ENCODE measurements at places on chromosomes 1 and 21.
A peak's percentile ranks its signal among the peaks of the same experiment; 100 is the strongest.

GRCh38 chr1:87305151-87305550 lies 23.5 kb upstream of the LMO4 start:
- no peak for DNase-seq

DNA sequence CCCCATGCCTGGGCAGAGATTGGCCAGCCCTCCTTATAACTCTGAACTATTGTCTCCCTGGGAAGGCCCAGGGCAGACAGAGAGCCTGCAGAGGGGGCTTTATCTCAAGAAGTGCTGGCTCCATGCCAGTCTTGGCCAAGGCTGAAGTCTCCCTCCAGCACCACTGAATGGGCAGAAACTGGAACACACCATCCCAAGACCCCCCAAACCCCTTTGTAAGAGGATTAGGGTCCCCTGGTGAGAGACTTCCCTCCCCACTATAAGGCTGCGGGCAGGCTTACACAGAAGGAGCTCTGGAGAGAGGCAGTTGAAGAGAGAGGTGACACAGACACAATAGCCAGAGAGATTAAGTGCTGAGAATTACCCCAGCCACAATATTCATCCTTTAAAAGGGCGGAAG lies 97.2 kb downstream of the NAV1 start:
- DNase-seq = no peak

DNA sequence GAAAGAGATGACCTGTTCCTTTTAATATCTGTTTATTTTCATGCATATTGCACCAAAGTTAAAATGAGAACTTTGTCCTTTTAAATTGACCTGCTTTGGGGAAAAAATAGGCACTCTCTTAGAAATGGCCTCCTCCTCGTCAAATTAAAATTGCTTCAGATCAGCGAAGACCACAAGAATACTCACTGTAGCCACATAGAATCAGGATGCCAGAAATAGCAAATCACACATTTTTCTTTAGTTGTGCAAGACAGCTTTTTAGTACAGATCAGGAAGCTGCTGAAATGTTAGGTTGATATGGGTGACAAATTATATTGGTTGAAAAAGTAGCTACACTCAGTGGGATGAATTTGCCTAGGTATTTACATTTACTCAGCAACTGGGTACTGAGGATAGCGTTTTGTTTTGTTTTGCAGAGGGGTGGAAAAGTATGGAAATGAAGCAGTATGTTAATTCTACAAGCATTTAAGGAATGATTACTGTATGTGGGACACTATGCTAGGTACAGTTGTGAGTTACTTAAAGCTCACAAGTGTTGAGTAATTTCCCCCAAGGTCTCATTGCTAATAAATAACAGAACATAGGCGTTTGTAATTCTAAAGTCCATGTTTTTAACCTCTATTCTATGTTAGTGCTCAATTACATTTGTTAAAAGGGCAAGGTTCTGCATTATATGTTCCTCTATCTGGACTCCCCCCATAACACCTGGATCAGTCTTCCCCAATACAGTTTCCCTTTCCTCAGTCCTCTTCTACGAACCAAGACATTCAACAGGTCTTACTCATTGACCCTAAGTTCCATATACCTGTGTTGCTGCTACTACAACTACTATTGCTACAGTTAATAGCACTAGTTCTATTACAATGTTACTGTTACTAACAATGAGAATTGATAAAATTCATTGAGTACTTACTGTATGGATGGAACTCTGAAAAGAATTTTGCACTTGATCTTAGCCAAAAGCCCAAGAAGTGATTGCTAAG lies 99.4 kb upstream of the S1PR1 start:
- DNase-seq = no peak

DNA sequence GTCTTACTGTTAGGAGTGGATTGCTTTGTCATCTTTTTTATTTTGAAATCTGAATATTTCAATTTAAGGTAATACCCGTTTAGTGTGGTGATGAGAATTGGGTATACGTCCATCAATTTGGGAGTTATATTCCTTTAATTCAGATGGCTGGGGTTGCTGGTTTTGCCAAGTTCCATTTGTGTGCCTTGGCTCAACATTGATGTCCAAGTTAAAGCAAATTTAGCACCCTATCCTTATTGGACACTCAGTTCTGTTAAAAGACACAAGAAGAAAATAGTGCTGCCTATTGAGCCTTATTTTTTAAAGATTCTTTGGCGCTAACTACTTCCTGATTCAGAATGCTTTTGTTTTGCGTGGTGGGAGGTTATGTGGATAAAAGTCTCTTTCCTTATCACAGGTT lies 40.6 kb downstream of the CAMTA1 start:
- DNase-seq = no peak

DNA sequence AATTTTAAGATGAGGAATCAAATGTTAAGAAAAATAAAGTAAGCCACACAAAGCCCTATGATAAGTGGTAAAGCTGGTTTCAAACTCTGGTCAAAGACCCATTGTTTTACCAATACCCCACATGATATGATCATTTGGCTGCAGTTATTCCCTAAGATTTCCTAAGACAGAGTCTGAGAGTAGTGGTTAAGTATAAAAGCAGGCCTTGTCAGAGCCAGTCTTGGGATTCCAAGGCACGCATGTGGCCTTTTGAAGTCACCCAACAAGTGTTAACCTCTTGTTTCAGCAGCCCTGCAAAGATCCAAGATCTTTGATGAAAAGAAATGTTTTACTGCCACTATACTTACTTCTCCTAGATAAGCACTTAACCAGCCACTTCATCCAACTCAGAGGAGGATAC lies 159.2 kb downstream of the SIPA1L2 start:
- no peak for DNase-seq

DNA sequence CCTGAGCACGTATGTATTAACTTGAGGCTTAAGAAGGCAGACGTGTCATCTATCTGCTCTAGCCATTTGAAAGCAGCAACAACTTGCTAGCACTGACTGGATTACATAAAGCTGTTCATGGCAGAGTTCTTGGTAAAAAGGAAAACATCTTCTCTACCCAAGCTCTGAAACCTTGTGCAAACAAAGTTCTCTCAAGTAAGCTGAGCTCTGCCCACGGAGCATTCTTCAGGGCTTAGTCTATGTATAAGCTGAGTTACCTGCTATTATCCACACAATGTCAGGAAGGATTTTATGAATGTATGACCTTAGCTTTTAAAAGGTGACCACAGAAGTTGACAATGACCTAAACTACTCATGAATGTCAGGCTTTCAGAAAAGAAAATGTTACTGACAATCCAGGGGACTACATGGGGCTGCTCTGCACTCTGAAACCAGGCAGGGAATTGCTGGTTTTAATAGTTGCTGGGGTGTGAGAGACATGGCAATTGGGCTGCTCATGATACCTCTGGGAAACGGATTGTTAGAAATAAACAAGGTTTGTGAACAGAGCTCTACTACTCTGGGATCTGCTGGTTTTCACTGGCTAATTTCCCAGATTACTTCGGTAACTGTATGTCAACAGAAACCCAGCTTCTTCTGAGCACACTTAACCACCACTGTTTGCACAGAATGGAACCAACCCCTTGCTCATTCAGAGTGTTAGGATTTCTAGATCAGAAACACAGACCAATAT lies 29.6 kb upstream of the CCN1 start:
- DNase-seq = no peak

DNA sequence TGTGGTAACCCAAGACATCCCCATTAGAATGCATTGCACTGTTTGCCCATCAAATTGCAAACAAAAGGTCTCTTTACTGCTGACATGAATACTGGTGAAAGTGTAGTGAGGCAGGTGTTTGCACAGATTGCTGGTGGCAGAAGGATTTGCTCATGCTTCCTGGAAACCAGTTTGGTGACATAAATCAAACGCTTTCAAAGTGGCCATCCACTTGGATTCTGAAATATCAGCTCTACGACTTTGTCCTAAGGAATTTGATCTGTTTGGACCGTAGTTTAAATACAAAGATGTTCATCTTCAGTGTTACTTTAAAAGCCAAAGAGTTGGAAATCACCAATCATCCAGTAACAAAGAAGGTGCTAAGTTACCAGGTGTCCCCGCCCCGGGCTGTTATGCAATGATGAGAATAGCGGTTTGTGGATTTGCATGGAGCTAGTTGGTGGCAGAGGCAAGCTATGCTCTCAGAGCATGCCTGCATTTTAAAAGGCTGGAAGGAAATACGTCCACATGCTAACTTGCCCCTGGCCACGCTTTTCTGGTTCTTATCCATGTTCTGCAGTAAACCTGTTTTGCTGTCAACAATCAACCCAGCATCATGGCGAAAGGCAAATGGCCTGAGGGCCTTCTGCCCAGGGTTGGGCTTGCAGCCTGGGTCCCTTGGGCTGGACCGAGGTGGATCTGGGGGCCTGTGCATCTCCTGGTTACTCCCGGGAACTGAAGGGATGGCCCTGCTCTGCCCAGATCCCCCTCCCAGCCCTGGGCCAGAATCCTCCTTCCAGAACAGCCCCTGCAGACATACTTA lies 49.2 kb downstream of the UMODL1 start:
- DNase-seq = no peak

DNA sequence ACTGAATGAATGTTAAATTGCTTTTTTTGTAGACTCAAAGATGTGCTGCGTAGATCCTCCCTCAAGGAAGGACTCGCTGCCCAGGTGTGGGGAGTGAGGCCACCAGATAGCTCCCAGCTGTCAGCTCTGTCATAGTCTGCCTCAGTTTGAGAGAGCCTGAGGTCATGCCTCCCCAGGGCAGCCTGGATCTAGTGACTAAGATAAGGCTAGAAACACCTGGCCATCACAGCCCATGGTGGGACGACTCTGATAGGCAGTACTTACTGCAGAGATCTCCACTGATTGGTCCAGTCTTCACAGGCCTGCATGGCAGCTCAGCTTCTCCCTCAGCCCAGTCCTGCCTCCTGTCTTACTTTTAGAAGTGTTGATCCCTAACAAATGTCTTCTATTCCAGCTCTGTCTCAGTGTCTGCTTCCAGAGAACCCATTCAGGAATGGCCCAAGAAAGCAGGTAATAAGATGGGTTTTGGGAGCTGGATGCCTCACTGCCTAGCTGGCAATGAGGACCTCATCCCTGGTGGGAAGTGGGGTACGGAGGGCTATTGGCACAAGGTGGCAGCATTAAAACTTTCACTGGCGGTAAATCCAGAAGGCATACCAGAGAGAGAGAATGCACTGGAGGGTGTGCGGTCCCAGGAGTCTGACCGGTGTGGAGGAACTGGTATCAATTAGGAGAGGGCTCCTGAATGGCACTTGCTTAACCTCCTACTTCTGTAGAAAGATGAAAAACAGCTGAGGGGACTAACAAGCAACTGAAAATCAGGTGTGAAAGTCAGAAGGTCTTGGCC lies 55.3 kb upstream of the GPR37L1 start:
- DNase-seq = no peak

DNA sequence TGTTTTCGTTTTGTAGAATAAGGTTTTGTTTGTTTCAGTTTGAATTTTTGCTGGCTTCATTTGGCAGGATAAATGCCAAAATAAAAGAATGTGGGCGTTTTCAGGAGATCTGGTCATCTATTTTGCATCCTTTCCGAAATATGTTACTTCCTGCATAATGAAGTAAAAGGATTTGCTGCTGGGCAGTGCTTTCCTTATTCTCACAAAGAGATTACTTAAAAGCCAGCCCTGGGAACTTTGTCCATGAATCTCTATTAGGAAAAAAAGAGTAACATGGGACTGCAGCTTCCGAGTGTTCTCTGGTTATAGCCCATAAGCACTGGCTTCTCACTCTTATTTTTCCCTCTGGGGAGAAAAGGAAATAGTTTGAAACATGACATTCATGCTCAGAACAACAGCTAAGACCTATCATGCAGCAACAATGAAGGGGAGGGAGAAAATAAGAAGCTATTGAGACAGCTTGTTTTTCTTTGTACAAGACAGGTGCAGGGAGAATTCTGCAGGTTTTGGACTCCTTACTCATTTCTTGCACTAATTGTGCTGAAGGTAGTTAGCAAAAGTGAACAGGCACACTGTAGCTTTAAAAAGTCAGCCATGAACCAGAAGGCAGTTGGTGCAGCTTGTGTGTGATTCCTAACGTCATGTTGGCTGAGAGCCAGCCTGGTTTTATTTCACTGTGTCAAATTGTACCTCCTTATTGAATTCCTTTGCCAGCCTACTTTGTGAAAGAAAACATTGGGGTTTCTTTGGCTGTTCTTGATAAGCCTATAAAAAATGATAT lies at the start of gene SAMD13:
Gene SAMD13 (plus strand): TSS at position 705 of the 781 bp plus-strand sequence. CDS start 1,527 bp downstream, outside the sequence.
- peak; percentile 5 for DNase-seq

DNA sequence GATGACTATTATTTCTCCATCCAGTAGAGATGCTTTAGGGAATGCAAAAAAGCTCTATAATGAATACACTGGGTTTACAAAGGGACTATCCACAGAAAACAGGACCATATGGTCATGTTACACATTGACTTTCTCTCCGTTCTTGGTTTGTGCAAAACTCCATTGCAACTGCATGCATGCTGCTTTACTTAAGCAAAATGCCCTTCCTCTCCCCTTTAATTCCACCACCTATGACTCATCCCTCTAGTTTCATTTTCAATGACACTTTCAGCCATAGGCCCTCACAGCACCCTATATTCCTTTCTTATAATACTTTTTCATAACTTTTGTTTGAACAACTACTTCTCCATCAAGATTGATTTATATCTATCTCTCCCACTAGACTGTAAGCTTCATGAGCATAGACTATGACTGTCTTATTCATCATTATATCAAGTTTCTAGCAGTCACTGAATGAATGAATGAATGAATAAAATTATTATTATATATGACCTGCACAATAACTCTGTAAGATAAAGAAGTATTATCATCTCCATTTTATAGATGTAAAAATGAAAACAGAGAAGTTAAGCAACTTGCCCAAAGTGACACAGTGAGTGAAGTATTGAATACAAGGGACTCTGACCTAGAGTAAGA lies 248.9 kb downstream of the PLPP3 start:
- DNase-seq = no peak

GRCh38 chr1:50109116-50109515 lies 396 bp downstream of the ELAVL4 start:
- DNase-seq = no peak

Data from stimulated activated CD8-positive, alpha-beta memory T cell treated with anti-CD3 and anti-CD28 coated beads, Interleukin-2, amount 100 ng/mL, for 1 hour (primary cell).